ENCODE measurements at places on chromosomes 5 and 9.

DNA sequence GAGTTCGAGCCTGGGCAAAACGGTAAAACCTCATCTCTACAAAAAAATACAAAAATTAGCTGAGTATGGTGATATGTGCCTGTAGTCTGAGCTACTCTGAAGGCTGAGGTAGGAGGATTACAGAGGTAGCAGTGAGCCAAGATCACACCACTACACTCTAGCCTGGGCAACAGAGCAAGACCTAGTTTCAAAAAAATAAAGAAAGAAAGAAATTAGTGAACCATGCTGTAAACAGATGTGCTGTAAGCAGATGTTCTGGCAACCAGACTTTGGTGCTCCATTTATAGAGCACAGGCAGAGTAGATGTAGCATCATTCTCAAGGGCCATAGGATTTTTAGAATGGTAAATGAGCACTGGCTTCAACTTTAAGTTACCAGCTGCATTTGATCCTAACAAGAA lies 115.4 kb downstream of the ST8SIA4 start:
- DNase-seq = no peak

DNA sequence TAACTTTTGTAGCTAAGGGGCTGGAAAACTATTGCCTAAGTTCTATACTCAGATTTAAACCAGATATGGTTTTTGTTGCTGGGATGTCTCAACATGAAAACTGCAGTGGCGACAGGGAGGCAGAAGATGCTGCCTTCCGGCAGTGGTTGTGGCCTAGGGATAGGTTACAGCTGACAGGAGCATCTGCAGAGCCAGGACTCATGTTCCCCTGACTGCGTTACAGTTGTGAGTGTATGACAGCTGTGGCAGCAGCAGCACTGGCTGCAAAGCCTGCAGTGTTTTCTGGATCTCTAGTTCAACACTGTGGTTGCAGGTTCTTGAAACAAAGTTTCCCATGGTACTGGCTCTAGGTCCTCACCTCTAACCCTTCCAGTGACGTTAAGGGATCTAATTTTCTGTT lies 498.8 kb upstream of the CDH18 start:
- no peak for DNase-seq

DNA sequence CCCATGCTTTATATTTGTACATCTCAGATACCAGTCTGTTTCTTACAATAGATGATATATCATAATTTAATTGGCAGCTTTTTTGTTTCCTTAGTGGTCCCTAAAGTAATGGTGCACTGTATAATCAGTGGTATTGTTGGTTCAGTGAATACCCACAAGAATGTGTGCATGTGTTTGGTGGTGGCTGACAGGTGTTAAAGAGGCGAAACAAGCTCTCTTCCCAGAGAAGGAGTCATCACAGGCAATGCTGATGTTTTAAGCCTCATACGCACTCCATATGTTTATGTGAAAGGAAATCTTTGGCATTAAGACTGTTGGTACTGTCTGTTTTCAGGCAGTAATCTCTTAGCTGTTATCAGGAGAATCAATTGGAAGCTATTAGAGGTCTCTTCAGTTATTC lies 49.2 kb upstream of the KIAA1958 start:
- DNase-seq = no peak

- no peak for DNase-seq
Measured at GRCh38 chr5:106737111-106737510, 933.6 kb downstream of the EFNA5 start.
